ENCODE measurements at places on chromosomes 1 and 21.

DNA sequence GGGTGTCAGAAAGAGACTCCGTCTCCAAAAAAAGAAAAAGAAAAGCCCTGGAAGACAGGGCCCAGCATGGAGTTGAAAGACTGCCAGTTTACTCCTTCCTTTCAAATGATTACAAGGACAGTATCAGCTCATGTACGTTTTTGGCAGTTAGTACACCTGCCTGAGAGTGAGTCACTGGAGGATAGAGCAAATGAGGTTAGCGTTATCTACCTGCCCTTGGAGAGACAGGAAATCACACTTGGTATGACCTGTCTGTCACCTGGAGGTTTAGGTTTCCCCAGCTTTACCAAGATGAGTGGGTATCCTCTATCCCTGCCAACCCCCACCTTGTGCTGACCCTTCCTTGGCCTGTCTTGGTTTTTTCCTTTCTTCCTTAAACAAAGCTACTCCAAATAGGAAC lies 96.8 kb upstream of the BMP8A start:
- DNase-seq: no peak

- DNase-seq: no peak
Measured at GRCh38 chr1:109239409-109240068, 9.8 kb upstream of the CELSR2 start.

GRCh38 chr21:35303085-35303484 lies 254.0 kb upstream of the RUNX1 start:
- peak; percentile 61 for DNase-seq

DNA sequence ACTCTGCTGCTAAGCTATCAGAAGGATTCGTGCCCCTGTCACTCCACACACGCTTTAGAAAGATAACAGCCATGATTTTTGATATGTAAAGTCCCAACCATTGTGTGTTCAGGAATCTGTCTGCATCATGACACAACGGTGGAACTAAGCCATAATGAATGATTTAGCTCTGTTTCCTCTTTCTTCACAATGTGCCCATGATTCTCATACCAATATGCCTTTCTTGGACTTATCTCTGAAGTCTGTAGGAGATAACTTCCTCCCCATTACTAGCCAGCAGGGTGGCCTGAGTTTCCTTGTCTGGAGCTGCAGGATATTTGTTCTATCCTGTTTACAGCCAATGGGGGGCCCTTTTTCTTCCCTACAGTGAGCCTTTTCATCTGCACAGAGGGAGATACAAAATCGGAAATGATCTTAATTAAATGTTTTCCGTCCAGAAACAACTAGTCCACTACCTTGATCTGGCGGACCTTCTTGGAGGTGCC lies 511.7 kb downstream of the USP25 start:
- no peak for DNase-seq

DNA sequence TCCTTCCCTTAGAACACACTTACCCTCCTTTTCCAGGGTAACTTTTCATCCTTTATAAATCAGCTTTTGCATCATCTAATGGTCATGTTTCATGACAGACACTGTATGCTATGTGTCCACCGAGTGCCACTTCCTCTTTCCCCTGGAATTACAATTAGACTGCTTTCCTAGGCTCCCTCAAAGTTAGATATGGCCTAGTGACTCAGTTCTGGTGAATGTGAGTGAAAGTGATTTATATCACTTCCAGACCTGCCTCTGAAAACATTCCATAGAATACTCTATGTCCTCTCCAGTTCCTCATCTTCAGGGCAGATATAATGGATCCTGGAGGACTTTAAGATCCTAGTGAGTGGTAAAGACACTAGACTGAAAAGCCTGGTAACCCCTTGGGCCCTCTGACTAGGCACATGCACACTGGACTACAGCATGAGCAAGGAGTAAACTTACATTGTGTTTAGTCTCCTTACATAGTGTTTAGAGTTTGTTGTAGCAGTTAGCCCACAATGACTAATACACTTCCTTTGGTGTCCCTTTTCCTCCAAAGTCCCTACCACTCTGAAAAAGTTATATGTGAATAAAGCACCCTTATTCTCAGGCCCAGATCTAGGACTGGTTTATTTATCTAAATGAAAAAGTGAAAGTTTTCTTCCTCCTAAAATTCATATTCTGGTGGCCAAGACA lies 59.3 kb downstream of the GPR88 start:
- peak; percentile 38 for DNase-seq

DNA sequence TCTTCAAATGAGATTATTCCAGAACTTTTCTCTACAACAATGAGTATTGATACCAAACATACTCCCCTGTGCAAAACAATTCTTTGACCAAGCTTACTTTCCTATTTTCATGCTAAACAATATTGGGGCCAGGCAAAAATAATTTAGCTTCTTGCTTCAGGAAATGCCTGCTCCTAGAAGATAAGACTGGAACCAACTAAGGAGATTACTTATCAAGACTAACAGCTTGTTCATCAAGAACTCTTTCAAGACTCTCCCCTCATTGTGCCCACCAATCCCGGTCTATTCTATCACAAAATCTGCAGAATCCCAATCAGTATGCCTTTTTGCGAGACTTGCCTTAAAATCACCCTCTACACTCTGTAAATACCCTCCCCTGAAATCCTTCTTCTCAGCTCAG lies 536.6 kb downstream of the RWDD3 start:
- no peak for DNase-seq

GRCh38 chr1:155166471-155167165 lies 6.5 kb downstream of the KRTCAP2 start:
- no peak for DNase-seq

DNA sequence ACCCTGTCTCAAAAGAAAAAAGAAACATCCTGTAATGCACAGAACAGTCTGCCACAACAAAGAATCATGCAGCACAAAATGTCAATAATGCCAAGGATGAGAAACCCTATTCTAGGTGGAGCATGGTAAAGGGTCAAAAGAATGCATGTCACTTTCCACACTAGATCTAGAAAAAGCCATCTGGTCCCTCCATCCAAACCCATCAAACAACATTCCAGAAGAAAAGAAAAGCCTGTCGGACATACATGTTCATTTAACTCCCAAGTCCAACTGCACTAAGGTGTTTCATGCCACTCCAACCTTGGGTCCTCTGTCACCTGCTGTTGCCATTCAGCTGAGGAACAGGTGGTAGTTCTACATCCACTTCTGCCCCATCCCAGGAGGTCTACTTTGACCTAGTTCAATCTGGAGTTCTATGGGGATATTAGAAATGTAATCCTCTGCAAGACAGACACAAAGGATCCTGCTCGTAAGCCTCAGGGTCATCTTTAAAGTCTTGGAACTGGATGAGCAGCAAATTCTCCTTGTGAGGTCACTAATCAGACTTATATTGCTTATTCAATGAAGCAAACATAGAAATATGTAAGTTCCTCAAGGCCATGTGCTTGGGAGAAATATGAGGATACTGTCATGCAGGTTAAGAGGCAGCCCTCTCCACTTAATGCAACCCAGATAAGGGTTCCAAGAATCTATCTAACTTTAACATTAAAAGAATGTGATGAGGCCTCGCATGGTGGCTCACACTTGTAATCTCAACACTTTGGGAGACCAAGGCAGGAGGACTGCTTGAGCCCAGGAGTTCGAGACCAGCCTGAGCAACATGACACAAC lies 3.7 kb downstream of the DEDD start:
- no peak for DNase-seq

- no peak for DNase-seq
Measured at GRCh38 chr1:53766831-53767405, 28.0 kb upstream of the GLIS1 start.

DNA sequence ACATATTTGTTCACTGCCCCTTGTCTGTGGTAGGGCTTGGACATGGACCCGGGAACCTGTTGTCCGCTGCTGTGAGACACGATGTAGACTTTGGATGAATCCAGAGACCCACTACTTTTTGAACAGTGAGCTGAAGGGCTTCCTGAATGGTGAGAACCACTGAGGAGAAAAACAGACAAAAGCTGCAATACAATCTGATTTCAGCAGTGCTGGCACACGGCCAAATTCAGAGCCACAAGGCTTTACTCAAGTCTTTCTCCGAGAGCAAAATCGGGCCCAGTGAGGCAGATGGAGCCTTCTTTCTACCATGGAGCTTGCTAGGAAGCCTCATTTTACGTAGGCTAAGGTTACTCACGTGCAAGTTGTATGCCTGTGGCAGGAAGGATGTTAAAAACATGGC lies 197.6 kb downstream of the SIPA1L2 start:
- no peak for DNase-seq

GRCh38 chr1:77433934-77434333 lies 152.1 kb downstream of the AK5 start:
- DNase-seq: no peak

- no peak for DNase-seq
Measured at GRCh38 chr1:18882486-18882885, 19.9 kb downstream of the ALDH4A1 start.

- DNase-seq: peak; percentile 8
Measured at GRCh38 chr1:40802078-40802741, 18.6 kb downstream of the KCNQ4 start.

DNA sequence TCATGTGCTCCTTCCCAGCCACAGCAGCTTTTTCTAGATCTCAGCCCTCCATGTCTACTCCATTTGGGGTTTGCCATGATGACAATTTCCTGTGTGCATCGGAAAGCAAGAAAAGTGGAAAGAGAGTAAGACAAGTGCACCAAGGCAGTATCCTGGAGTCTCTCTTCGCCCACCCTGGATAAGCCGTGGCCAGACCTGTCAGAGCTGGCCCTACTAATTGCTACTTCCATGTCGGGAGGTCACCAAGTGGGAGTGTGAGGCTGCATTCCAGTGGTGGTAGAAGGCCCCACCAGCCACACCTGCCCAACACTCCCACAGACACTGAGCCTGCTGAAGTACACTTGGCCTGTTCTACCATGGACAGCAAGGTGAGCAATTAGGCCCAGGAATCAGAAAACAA lies 14.0 kb upstream of the LORICRIN start:
- DNase-seq: no peak

GRCh38 chr1:85464497-85465098 lies 361 bp downstream of the DDAH1 start:
- DNase-seq: no peak

DNA sequence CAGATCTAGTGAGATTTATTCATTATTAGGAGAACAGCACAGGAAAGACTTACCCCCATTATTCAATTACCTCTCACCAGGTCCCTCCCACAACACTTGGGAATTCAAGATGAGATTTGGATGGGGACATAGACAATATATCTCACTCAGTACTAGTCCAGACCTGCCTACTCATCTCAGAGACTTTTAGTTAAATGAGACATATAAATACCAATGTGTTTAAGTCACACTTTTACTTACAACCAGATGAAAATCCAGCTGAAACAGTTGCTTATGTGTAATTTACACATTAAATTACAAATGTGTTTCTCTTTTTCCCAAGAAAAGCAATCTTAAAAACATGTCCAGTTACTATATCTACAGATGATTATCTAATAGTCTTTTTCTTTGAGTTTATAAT lies 1145.6 kb downstream of the KCNT2 start:
- peak; percentile 12 for DNase-seq

GRCh38 chr1:55483523-55483922 lies 268.4 kb upstream of the USP24 start:
- no peak for DNase-seq

DNA sequence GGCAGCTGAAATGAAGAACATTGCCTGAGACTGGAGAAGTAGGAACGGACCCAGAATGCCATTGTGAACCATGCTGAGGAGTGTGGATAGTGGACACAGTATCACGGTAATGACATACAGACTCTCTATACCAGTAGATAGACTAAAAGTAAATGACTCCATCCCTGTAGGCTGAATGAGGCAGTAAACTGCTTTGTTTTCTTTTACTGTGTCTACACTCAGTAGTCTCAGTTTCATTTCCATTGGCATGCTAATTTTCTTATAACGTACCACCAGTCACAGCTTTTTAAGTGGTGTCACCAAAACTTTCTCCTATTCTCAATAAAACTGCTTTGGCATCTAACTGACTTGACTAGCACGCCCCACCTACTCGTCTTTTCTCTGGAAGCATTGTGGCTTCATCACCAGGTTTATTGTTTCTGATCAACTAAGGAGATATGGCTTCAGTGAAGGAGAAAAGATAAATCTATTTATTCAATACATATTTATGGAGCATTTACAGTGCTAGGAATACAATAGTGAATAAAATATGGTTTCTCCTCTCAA lies 8.4 kb upstream of the ZNF697 start:
- no peak for DNase-seq

DNA sequence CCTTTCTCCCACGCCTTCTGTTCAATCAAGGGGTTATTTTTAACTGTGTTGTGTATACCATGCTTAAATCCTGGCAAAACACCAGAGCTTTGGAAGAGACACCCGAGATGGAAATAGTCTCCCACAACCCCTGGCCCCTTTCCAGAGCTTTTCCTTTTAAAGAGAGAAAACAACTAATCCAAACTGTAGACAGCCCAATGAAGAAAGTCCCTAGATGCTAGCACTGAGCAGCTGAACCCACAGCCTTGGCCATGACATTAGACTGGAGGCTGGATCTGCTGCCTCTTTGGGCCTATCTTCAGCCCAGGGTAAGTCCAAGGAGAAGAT lies 64.9 kb upstream of the ARTN start:
- no peak for DNase-seq

GRCh38 chr1:46606255-46606965 lies 2.3 kb upstream of the MKNK1 start:
- DNase-seq: no peak

- DNase-seq: no peak
Measured at GRCh38 chr1:84740050-84740714, 49.9 kb upstream of the SSX2IP start.

DNA sequence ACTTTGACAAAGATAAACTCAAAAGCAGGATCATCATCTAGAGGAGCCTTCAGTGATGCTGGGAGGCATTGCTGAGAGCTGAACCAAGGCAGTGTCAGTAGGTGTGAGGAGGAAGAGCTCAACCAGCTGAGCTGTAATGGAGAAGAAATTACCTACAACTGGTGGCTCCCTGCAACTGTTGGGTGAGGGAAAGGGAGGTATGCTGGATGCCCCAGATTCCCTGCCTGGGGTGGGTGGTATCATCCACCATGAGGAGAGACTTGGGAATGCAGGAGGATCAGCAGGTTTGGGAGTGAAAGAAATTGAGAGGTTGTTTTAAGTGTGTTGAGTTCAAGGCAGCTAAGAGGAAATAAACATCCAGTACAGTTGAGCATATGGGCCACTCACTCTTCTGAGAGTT lies 199.8 kb downstream of the DNM3 start:
- DNase-seq: no peak

DNA sequence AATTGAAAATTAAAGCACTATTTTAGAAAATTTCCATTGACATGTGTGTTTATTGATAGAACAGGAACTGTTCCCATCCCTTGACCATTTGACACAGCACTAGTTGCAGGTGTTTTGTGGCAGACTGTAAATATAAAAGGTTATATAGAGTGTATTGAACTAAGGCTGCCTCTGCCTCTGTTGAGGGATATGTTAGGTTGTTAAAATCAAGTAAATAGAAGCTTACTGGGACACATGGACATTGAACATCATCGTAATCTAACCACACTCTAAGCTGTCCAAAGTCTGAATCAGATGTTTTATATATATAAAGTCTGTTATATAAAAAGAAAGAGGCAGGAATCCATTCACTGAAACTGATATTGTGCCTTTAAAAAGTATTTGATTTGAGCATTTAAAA lies 308.1 kb upstream of the PKN2 start:
- no peak for DNase-seq

All from BJ (cell line).